ENCODE measurements at places on chromosomes 2 and 18.

GRCh38 chr2:21544392-21544791 lies 420.6 kb downstream of the TDRD15 start:
- no peak for DNase-seq

GRCh38 chr2:157492189-157492773 lies 48.4 kb upstream of the CYTIP start:
- DNase-seq, result peak; percentile 60

DNA sequence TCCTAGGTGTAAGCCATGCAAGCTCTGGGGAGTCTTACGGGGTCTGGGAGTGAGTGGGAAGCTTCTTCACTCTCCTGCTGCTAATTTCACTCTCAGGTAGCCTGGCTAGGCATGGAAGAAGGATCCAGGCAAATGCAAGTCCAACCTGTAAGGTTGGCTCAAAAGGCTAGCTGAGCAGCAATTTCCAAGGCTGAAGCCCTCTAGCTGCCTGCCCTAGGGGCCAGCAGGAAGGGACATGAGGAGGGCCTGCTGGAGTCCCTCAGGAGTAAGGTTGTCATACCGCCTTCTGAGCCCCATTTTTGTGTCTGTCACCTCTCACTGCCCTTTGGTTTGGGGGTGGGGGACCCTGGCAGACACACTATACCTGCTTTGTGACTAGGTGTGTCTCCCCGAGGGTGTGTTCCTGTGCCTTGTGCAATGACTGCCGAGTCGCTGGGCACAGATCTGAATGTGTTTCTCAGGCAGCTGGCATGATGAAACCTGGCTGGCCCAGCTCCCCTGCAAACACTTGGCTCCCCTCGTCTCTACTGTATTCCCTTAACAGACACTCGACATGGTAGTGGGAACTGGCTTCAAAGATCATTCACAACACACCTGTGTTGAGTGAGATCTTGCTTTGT lies 123.9 kb upstream of the FAM136A start:
- DNase-seq, result no peak

GRCh38 chr2:36587101-36587500 lies 10.9 kb downstream of the FEZ2 start:
- DNase-seq, result no peak

- no peak for DNase-seq
Observed at GRCh38 chr2:207067473-207067872, 98.3 kb downstream of the KLF7 start.

- no peak for DNase-seq
Observed at GRCh38 chr2:17104454-17104853, 413.8 kb downstream of the RAD51AP2 start.

DNA sequence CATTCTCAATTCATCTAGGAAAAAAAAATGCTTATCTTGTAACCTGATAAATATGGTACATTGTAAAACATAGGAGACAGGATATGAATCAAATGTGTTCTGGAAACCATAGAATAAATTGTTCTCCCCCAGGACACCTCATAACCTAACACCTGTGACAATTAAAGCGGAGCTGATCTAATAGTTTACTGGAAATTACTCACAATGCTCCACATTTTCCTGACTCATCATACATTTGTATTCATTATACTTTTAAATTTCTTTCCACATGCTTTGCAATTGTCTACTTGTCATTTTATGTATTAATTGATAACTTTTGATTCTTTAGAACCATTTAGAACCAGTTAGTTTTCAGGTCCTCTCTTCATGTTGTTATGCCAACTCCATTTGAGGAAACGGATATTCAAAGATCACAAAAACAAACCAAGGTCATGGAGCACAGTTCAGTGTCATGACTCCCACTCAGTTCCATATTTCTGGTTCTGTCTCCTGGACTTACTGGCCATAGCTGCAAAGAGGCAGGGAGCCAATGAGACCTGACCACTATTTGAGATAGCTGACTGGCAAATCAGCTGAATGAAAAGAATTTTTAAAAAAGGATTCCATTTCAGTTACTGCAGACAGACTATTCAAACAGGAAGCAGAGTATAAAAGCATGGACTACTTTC lies 128.5 kb downstream of the CALCRL start:
- no peak for DNase-seq

- no peak for DNase-seq
Observed at GRCh38 chr18:22169889-22170420, 566 bp downstream of the GATA6 start.

DNA sequence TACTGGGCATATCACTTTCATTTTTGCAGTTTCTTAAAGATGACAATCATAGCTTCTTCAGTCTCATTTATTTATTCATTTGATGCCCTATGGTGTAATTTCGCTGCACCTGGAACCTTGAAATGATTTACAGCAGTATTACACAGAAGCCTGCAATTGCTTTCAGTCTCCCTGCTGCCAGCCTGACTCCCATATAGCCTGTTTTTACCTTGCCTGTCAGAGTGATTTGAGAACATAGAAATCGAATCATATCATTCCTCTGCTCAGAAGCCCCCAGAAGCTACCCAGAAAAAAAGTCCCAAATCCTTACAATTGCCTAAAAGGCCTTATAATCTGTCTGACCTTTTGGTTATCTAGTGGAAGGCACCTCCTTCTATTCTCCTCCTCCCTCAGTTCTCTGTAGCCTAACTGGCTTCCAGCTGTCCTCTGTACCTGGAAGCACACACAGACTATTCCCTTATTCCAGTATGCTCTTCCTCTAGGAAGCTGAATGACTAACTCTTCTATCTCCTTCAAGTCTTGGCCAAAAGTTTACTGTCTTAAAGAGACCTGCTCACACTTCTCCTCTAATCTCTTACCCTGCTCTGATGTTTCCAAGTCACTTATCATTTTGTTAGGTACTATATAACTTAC lies 12.6 kb downstream of the SCN3A start:
- no peak for DNase-seq

GRCh38 chr2:44817673-44818335 lies 123.7 kb upstream of the SIX3 start:
- no peak for DNase-seq

DNA sequence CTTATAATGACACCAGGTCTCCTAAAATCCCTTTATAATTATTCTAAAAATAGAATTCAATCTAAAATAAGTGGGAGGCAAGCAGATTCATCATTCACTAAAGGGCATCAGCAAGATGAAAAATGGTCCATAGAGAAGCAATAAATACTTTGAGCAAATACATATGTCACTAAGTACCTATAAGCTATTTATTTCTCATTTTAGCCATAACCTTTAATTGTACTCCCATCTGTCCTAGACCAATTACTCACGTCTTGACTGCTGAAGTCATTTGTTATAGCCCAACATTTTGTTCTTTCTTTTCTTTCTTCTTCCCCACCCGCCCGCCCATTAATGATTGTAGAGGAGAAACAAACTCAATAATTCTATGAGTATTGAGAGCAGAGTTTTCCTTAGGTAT lies 105.7 kb downstream of the MAP2 start:
- DNase-seq, result no peak

DNA sequence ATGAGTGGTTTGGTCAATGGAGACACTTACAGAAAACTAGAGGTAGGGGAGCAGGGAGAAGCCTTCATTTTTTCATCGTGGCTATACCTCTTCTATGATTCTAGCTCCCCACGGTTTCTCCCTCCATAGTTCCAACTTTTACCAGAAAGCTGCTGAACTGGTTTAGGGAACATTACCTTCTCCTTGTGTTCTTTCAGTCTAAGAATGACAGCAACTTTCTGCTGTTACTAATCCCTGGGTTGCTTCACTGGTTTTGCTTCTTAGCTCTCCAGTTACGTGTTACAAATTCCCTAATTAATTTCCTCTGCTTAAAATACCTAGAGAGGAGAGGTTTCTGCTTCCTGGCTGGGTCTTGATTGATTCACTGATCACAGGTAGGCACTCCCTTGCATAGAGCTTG lies 499.9 kb downstream of the SLC4A3 start:
- DNase-seq, result no peak

- no peak for DNase-seq
Observed at GRCh38 chr18:55119434-55119833, 160.2 kb upstream of the CCDC68 start.

DNA sequence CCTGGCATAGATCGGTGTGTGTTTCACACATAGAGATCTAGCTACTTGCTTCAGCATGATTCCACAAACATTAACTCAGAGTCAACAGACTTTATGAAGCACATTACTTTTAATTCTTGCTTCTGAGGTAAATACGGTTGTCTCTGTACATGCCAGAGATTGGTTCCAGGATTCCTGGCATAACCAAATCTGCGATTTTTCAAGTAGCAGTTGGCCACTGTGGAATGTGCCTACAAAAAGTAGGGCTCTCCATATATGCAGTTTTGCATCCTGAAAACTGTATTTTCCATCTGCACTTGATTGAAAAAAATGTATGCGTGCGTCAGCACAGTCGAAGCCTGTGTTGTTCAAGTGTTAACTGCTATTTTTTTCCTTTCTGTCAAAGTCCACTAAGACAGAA lies 85.0 kb downstream of the ZAP70 start:
- DNase-seq, result no peak

GRCh38 chr2:202574541-202574940 lies 60.2 kb upstream of the FAM117B start:
- no peak for DNase-seq

DNA sequence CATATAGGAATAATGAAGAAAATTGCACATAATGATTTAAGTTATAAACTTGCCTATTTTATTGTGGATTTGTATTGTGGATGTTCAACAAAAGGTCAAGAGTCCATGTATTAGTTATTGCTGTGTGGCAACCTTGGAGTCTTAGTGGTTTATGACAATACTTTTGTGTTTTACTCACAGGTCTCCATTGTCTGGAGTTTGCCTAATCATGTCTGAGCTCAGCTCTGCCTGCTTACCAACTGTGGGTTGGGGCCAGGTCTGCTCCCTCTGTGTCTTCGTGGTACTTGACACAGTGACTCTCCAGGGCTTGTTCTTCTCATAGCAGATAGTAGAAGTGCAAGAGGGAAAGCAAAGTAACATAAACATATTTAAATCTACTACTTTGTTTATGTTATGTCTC lies 382.5 kb downstream of the CBLN2 start:
- no peak for DNase-seq

Measured in activated CD8-positive, alpha-beta memory T cell treated with anti-CD3 and anti-CD28 coated beads for 4 hours (primary cell).